ENCODE measurements at places on chromosomes 7 and 10.

- no peak for DNase-seq
These were observed 69.1 kb upstream of the FAM20C start for GRCh38 chr7:123237-123636.

DNA sequence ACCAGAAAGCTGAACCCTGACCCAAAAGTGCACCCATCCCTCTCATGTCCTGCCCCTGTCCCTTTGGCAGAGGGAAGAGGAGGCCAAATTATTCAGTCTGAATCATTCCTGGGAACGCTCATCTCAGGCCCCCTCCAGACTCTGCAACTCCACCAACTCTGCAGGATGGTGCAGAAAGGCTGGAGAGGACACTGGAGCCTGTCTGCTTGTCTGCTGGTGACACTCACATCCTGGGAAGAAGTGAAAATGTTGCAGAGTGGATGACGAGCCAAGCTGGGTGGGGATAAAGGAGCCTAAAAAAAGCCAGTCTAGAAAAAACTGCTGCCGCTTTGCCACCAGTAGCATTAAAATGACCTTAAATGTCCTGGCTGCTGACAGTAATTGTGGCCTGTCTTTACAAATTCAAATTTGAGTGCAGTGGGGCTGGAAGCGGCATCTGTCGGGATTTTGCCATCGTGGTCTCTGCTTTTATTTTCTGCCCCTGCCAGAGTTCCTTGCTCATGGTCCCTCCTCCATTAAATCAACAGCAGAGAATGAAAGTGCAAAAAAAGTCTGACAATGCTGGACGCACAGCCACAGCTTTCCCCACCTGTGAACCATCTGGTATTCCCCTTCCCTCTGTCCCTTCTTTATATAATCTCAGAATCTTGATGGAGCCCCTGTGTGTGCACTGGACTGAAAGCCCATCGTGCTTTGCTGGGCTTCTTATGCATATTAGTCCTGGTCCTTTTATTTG lies 63.9 kb downstream of the STK17A start:
- no peak for DNase-seq

DNA sequence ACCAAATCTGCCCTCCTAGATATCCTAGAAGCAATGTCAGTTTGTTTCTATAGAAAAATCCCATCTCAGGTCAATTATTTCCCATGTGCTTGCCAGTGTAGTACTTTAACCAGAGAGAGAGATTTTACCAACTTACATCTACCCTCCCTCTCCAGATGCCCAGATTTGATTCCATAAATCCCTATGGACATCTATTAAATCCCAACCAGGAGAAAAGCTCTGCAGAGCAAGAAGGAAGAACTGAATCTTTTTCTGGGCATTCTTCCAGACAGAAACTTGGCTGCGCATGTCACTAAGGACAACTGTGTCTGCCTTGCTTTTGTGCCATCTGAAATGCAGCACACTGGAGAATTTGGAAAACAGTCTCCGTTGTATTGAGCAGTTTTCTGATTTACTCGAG lies 597.6 kb downstream of the SORCS1 start:
- DNase-seq = no peak

GRCh38 chr7:91557789-91558404 lies 293.7 kb downstream of the FZD1 start:
- DNase-seq = no peak

GRCh38 chr7:47241112-47242065 lies 340.5 kb downstream of the TNS3 start:
- DNase-seq = no peak
